ENCODE measurements at places on chromosomes 5 and 9.

- DNase-seq = no peak
Measured at GRCh38 chr5:163913548-163913947, 408.1 kb downstream of the MAT2B start.

DNA sequence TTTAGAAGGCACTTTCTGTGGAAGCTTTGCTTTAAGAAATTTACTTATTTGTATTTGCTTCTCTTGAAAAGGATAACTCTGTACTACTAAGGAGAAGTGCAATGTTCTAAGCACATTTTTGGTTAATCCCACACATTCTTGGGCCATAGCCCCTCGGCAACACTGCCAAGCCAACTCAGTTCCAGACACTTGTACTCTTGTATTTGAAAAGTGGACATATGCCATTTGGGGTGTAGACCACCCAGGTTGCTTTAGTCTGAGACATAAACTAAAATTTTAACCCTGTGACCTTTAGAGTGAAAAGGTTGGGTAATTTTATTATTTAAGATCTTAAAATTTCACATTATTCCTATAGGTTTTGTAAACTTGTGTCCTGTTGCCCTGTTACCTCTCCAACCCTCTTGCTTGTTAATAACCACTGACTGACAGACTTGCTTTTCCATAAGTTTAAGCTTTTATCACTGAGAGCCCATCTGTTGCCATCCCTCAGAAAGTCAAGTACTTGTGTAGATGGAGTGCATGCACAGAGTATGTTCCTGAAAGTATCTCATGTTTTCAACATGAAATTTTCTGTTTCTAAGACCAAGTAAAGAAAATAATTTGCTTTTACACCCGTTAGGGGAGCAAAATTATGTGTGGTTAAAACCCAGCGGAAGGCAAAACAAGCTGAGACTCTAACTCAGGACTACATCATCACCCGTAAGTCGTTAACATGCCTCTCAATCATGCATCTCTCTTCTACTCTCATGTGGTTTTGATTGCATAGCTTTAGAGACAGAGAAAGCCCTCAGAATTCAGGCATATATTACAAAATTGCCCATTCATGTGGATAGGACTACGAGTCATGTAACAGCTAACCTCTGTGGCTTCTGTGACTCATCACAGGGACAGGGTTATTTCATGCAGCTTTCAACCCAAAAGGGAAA is 117.3 kb downstream of the GDNF start:
- no peak for DNase-seq

GRCh38 chr5:113103330-113103729 is 126.7 kb downstream of the DCP2 start:
- DNase-seq = no peak

DNA sequence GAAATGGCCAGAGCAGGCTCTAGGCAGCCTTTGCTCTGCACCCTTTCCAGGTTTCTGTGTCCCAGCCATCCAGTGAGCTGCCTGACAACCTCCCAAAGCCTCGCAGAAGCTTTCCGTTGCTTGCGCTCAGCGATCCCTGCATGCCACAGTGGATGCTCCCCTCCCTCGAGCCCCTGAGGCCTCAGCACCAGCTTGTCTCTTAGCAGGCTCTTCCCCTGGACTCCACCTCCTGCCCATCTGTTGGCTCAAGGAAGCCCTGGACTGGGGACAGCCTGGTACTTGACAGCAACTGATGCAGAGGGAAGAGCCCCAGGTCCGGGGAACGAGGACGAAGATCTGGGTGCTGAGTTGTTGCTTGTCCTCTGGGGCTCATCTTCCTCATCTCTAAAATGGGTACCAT is 23.2 kb downstream of the TSPAN17 start:
- DNase-seq = no peak

- DNase-seq = no peak
Measured at GRCh38 chr9:93292664-93293328, 108.9 kb downstream of the WNK2 start.

DNA sequence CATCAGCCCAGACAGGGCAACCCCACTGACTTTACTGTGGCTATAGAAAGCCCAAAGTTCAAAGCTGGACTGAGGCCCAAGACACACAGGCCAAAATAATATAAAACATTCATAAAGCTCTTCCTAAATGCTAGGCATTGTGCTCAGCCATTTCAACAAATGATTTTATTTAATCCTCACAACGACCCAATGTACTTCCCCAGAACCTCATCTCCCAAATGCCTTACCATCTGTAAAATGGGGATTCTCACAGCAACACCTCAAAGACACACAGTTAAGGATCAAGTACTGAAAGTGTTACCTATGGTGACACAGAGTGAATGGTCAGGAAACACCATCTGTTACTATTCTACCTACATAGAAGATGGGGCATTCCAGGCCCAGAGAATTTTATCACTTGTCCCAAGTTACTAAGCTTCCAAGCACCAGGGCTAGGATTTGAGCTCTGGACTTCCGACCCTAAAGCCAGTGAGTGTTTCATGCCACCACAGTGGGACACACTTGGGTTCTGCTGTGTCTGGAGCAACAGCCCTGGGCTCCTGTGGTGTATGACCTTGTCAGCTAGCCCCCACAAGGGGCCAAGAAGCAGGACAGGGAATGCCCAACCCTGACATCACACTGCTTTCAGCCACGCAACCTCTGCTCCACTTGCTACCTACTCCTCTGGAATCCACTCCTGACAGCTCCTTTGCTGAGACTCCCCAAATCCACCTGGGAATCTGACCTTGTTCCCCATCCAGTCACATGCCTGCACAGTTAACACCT is 15.1 kb downstream of the SHB start:
- DNase-seq = no peak

- DNase-seq = no peak
Measured at GRCh38 chr5:133969654-133970324, 1.4 kb upstream of the C5orf15 start.

DNA sequence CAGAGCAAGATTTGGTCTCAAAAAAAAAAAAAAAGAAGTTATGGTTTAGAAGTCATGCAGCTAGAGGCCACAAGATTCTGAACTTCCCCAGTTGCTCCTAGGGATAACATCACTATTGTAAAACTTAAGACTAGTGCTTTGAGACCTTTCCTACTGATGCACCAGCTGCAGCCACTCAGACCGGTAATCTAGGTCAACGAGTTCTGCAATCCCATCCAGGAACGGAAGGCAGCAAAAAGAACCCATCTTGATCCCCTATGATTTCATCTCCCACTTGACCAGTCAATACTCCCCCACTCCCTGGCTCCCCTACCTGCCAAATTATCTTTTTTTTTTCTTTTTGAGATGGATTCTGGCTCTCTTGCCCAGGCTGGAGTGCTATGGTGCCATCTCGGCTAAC is 46.9 kb upstream of the TTC39B start:
- no peak for DNase-seq

DNA sequence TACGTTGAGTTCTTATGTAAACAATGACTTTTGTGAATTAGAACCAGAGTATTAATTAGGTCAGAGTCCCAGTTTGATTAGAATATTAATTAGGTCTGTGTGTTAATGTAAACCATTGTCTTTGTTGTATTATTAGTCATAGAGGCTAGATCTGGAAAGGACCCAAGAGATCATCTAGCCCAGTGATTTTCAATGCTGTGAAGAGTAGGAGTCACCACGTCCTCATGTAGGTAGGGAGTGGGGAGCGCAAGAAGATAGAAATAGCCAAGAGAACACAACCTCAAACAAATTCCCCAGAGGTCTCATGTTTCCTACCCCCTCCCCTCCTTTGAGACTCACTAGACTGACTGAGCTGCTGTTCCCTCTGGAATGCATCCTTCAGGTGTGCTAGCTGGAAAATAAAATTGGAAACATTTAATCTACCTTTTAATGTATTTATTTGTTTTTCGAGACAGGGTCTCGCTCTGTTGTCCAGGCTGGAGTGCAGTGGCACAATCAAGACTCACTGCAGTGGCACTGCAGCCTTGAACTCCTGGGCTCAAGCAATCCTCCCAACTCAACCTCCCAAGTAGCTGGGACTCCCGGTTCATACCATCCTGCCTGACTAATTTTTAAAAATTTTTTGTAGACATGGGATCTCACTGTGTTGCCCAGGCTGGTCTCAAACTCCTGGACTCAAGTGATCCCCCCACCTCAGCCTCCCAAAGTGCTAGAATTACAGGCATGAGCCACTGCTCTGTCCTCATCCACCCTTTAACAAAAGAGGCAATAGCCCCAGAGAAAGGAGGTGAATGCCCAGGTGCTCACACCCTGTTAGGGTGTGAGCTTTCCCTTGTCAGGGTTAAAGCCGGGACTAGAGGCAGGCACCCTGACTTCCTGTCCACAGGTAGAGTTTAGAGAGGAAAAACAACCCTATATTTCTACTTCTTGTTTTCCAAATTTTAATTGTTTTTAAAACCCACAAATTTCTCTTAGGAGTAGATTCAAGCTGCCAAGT is 92.9 kb downstream of the INIP start:
- no peak for DNase-seq

- no peak for DNase-seq
Measured at GRCh38 chr5:146799231-146799630, 79.3 kb downstream of the PPP2R2B start.

GRCh38 chr5:124746916-124747790 is 714 bp upstream of the ZNF608 start:
- no peak for DNase-seq

DNA sequence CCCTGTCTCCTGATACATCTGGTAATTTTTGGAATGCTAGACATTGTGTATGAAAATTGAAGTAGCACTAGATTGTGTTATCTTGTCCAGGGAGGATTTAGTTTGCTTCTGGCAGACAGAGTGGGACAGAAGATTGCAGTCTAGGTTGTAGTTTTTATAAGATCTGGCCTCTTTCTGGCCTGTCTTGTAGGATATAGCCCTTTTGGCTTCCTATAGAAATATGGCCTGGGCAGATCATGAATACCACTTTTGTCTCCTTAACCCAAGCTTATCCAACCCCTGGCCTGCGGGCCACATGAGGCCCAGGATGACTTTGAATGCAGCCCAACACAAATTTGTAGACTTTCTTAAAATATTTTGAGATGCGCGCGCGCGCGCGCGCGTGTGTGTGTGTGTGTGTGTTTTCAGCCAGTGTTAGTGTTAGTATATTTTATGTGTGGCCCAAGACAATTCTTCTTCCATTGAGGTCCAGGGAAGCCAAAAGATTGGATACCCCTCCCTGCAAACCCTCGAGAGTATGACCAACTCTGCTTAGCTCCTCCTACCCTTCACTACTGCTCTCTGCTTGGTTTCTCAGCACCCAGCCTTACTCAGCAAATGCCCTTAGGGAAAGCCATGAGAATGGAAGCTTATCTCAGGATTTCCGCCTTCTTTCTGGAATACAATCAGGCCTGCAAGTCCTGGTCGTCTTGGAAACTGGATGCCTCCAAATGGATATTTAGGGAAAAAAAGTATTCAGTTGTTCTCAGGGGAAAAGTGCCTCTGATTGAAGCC is 26.5 kb downstream of the ANKRD33B start:
- no peak for DNase-seq

DNA sequence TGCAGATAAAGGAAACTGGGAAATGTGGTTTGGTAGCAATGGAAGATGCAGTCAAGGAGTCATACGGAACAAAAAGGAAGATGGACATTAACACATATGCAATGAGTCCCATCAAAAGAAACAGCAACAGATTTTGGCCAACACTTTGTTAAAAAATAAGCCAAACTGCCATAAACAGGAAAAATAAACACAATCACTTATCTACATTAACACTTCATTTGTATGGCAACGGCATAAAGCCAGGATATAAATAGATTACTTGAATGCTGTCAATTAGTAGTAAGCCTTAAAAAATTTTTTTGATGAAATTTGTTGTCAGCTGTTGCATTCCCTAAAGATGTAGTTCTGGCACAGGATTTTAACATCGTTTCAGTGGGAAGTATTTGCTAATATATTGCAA is 190.8 kb downstream of the CDH12 start:
- no peak for DNase-seq
